ENCODE measurements at places on chromosomes 11 and 22.

DNA sequence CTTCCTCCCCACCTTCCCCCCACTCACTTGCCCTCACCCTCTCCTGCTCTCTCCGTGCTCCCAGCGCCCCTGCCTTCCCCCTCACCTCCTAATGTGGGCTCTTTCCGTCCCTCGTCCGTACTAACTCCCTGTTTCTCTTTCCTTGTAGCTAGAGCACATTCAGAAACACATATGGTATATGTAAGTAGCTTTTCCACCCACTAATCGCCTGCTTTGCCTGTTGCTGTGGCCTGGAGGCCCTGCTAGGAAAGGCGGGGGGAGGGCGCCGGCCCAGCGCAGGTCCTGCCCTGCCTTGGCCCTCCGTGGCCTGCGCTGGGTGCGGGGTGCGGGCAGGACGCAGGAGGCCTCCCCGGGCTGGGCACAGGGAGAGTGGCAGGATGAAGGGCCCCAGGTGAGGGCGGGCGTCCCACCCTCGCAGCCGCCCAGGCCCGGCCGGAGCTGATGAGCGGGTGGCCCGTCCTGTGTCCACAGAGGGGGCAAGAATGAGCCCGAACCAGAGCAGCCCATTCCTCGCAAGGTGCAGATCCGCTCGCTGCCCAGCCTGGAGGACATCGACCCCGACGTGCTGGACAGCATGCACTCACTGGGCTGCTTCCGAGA, 41.7 kb downstream of the MOB2 start:
- DNase-seq: no peak

DNA sequence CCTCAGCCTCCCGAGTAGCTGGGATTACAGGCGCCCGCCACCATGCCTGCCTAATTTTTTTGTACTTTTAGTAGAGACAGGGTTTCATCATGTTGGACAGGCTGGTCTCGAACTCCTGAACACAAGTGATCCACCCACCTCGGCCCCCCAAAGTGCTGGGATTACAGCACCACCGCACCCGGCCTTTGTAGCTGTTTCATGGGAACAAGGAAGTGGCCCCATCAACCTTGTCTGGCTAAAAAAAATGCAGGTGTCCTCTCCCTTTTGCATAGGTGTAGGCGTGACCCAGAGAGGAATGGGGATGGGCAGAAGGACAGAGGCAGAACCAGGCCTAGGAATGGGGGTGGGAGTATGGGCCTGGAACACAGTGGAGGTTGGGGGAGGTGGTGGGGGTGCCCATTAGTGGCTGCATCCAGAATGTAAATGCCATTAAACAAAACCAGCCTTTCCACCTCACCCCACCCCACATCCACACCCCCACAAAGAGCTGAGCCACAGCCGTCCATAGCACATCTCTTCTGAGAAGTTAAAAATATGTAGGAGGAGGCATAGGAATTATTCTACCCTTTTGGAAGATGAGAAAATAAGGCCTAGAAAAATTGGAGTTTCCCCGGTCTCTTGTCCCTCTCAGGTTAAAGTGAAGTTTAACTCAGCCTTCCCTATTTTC, 22.8 kb upstream of the SCGB1A1 start:
- no peak for DNase-seq

- no peak for DNase-seq
Observed at GRCh38 chr11:45930031-45930794, 7.8 kb downstream of the LARGE2 start.

DNA sequence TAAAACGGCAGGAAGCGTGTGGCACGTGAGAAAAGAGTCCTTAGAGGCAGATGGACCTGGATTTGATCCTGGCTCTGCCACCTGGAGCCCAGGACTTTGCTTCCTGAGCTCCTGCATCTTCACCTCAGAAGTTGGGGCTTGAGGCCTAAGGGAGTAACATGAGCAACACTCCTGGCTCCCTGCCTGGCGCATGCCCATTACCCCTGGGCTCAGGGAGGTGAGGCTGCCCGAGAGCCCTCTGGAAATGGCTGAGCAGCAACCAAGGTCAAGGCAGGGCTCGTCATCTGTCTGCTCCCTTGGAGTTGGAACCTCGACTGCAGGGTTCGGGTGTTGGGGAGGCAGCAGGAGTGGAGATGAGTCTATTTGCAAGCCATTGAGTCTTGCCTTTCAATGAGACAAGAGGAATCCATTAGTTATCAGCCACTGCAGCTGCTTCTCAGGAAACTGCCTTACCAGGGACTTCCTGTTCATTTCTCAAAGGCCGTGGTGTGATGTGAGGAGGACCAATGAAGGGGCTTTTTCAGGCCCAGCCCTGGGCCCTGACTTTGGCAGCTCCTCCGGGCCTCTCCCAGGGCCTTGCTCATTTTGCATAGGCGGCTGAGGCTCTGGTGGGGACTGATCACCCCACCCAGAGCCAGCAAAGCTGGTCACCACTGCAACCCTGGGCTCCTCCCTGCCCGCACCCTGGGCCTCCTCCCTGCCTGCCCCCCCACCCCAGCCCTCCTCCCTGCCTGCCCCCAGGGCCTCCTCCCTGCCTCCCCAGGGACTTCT, 6.4 kb downstream of the FADS2 start:
- peak; percentile 15 for DNase-seq

All from activated CD8-positive, alpha-beta memory T cell treated with anti-CD3 and anti-CD28 coated beads for 1 hour (primary cell).